Fibroblast of skin of right quadriceps (primary cell): ENCODE measurements at places on chromosomes 16 and 17.

- DNase-seq = peak; percentile 16
These were observed 218.7 kb upstream of the AXIN2 start for GRCh38 chr17:65780111-65780510.

GRCh38 chr16:69618307-69618706 is 52.5 kb downstream of the NFAT5 start:
- DNase-seq = no peak

DNA sequence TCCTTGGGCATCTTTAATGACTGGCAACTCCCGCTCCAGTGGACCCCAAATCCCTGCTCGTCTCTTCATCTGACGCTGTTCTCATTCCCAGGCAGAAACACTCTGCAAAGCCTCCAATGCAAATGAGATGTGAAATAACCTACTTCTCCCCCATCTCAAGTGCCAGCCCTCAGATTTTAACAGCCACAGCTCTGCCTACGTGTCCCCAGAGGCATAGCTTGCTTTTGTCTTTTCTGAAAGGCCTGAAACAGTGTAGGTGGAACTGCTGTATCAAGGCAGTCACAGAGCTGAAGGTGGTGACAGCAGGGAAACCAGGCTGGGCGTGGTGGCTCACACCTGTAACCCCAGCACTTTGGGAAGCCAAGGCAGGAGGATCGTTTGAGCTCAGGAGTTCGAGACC is 14.7 kb downstream of the RPH3AL start:
- no peak for DNase-seq

- DNase-seq = peak; percentile 9
These were observed 73.3 kb upstream of the IRX6 start for GRCh38 chr16:55250701-55251100.

DNA sequence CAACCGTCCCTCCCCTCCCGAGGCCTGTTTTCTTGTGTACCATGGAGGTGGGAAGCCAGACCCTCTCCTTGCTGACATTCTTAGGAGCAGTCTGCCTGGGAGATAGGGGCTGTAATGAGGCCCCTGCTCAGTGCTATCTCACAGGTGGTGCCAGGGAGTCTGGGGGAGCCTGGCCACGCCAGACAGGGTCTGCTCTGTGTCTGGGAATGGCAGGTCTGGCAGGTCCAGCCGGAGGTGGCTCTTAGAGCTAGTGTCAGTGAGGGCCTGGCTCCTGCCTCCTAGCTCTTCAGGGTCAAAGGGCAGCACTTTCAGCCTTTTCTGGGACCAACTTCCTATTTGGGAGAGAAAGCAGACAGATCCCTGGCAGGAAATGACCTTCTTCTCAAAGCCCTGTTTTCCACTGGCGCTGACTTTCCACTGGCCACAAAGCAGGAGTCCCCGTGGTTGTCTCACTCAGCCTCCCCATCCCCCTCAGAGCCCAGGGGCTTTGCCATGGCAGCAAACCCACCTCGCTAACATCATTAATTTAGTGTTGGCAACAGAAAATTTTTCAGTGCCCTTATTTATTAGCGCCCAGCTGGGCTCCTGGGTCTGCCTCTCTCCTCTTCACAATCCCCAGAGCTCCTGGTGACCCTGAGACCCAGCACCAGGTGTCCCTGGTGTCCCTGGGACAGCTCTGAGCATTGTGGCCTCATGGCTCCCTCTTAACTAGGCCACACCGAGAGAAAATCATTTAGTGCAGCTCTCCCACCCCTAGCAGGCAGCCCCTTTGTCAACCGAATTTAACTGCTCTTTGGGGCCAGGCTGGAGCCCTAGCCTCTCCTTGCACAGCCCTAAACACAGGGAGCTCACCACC is 24.0 kb upstream of the DOK4 start:
- no peak for DNase-seq

DNA sequence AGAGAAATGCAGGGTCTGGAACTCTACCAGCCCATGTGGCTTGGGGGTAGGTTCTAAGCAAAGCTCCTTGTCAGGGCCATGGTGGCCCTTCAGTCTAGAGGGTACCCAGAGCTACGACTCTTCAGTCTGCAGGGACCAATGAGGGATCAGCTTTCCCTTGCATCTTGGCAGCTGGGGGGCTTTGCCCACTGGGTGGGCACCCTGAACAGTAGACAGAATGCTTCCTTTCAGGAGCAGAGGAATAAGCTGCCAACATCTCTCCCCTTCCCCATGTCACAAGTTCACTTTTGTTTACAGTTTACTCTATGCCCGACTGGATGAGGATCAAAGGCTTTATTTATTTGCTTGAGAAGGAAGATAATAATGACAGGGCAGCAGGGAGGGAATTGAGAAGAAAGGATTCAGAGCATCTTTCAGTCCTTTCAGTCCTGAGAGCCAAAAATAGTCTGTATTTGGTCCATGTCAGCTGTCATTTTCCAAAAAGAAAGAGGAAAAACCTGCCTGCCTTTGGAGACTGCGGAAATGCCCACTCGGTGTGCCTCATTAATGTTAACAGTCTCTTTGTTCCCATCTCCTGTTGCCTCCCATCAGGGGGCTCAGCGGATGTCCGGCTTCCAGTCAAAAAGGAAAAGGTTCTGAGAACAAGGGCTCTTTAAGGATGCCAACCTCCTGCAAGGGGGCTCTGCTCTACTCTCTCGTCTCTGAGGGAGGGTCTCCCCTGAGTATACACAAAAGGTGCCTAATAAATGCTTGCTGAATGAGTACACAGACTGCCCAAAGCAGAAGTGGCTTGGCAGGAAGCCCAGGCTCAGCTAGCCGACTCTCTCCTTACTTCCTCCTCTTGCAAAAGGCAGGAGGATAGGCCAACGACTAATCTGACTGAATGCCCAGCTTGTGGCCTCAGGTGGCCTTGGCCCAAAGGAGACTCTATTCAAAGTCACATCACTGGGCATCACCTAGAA is 17.1 kb downstream of the TRAF4 start:
- DNase-seq = peak; percentile 38

DNA sequence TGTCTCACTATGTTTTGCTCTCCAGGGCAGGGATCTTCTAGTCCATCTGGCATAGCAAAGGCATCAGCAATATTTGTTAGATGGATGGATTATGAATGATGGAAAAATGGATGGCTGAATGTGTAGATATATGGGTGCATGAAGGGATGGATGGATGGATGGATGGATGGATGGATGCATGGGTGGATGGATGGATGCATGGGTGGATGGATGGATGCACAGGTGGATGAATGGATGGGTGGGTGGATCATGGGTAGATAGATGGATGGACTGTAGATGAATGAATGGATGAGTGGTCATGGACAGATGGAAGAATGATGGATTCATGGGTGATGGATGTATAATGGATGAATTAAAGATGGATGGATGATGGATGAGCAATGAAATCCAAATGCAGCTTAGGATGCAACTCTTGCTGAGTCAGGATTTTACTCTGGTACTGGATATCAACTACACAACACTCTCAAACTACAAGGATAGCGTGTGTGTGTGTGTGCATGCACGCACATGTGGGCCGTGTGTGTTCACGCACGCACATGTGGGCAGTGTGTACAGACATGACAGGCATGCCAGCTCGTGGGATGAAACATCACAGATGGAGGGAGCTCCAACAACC is 34.0 kb downstream of the GSG1L start:
- DNase-seq = no peak

DNA sequence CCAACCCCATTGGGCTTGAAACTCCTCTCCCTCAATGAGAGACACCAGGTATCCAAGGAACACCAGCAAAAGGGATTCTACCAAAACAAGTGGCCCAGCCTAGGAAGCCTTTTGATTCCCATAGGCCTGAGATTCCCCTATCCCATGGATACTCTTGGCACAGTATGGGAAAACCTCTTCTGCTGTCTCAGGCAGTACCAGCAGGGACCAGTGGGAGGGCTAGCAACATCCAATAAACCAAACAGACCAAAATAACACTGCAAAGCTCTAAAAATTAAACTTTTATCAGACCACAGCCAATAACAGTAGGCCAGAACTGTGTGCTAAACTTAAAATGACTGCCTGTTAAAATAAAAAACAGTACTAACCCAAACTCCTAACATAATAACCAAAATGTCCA is 153.9 kb upstream of the CES5A start:
- DNase-seq = no peak

DNA sequence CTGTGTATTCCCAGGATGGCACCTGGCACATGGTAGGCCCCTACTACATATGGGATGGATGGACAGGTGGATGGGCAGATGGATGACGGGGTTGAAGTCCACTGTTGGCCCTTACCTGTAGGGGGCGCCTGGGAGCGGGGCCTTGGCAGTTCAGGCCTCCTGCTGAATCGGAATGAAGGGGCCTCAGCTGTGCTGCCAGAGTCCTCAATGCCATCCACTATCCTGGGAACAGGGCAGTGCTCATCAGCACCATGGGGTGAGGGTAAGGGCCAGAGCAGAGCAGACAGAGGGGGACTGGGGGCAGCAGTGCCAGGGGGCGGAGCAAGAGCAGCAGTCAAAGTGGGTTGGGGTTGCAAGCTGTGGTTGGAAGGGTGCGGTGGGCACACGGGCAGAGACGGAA is 8.3 kb upstream of the RAB5C start:
- no peak for DNase-seq

DNA sequence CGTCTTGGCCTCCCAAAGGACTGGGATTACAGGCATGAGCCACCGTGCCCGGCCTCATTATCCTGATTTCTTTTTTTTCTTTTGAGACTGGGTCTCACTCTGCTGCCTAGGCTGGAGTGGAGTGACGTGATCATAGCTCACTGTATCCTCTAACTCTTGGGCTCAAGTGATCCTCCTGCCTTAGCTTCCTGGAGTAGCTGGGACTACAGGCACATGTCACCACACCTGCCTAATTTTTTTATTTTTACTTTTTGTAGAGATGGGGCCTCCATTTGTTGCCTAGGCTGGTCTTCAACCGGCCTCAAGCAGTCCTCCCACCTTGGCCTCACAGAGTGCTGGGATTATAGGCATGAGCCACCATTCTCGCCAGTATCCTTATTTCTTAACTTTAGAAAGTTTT is 3.5 kb downstream of the TENT4B start:
- no peak for DNase-seq

DNA sequence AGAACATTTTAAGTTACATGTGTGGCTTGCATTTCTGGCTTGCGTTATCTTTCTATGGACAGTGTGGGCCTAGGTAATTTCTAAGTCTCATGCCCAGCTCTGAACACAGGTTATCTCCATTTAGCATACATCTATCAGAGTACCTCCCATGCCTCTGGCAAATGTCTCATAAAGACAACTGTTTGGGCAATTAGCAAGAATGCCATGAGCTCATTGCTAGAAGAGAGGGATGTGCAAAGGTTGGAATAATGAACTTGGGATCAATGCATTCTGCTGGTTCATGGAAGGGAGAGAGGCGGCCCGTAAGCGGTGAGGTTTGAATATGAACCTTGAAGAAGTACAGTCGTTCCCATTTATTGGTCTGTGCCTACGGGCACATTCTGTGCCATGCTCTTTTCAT is 14.4 kb downstream of the SYT17 start:
- DNase-seq = no peak
